ENCODE measurements at places on chromosomes 6 and 20.

- DNase-seq: no peak
These were observed 336.6 kb downstream of the QKI start for GRCh38 chr6:163751032-163751525.

DNA sequence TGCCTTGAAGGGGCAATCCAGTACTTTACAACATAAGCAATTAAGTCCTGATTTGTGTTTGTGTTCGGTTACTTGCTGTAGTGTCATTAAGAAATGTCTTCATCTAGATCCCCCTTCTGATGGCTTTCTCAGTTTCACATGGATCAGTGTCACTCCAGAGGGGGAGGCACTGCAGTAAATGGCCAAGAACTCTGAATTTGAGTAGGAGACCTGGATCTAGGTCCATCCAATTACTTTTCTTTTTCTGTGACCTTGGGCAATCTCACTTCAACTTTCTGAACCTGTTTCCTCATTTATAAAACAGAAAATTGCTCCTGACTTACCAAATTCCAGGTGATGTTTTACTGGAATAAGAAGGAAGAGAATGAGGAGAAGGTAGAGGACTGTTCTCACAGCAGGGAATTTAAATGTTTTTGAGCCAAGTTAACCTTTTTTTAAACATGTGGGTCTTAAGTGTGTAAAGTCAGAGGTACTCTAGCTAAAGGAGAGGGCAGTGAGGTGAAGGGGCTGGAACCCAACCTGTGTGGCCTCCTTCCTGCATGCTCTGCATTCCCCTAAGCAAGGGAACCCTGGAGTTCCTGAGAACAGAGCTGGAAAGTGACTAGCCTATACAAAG is 285.5 kb downstream of the HACE1 start:
- no peak for DNase-seq

GRCh38 chr20:51013577-51014330 is 9.2 kb downstream of the KCNG1 start:
- DNase-seq: no peak

GRCh38 chr6:159594106-159594749 is 98.8 kb downstream of the SOD2 start:
- no peak for DNase-seq

GRCh38 chr20:32626859-32627636 is 41.9 kb upstream of the NOL4L start:
- DNase-seq: no peak

DNA sequence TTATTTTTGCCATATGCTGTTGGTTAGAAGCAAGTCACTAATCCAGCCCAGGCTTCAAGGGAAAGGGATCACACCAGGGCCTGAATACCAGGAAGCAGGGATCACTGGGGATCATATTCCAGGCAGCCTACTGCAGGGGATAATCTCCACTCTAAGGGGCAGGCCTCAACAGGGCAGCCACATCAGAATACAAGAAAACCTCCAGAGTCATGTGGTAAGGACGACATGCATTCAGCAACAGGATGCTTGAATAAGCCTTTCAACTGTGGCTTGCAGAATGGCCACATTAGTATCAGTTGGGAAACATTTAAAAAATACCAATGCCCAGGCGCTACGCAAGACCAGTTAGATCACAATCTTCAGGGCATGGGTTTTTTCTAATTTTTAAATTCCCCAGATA is 109.1 kb downstream of the LY86 start:
- DNase-seq: no peak

DNA sequence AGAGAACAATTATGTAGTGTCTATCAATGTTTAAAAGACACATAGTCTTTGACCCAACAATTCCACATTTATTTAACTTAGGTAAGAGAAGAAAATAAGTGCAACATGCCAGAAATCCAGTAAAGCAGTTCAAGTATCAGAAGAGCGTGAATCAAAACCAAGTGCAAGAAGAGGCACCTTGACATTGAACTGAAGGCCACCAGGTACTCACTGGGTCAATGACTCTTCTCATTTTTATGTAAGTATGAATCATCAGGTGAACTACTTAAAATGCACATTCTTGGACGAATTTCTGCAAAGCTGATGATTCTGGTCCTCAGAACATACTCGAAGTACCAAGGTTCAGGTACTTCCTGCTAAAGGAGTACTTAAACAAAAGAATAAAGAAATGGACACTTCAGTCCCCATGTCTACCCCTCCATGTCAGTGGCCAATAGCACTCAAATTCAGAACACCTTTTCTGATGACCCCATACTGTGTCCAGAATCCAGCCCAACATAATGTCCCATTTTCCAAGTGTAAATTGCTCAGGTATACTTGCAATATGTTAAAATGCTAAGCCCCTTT is 481.9 kb downstream of the GJA1 start:
- no peak for DNase-seq

- no peak for DNase-seq
These were observed 25.8 kb upstream of the ID1 start for GRCh38 chr20:31579245-31579644.

DNA sequence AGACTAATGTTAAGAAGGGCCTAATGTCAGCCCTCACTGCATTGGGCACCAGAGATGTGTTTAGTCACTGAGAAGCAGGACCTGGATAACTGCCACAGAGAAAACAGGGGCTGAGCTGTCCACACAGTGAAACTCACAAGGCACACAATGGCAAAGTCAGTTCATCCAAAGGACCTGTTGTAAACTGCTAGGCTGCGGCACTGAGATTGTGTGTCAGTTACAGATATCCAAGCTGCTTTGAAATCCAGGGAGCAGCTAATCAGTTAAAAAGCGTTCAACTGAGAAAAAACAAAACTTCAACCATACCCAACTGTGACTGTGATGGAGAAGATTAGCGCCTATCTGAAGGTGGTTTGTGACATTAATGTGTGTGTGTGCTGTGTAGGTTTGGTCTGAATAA is 27.8 kb upstream of the TMEM14A start:
- DNase-seq: no peak
